Thyroid gland (tissue), 4 donors: ENCODE measurements at places on chromosomes 5 and 9. TPM values are rescaled to one million over a fixed set of nuclear protein-coding genes. Genes with fewer than 3 reads are reported as not detected.

DNA sequence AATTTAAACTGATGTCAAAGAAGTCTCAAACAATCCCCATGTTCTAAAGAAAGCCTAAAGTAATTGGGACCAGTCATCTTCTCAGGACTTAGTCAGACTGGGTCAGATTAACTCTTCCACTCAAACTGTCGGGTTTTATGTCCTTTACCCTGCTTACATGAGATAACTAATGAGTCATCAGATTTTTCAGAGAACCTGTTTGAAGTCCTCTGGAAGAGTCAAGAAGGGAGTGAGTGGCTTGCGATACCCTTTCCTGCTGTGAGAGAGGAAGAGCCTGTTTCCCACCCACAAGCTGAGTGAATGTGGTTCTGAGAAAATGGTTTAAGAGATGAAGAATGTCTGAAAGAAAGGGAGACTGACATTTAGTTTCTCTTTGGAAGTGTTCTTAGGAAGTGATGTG is 1866.7 kb upstream of the C9orf72 start:
- DNase-seq, result no peak

- peak; percentile 56 for DNase-seq
Observed at GRCh38 chr9:99016681-99017387, 73.1 kb downstream of the COL15A1 start.

GRCh38 chr5:143040622-143041021 is 270.4 kb downstream of the ARHGAP26 start:
- DNase-seq, result no peak

MEGF10 gene
- not detected for total RNA-seq

DNA sequence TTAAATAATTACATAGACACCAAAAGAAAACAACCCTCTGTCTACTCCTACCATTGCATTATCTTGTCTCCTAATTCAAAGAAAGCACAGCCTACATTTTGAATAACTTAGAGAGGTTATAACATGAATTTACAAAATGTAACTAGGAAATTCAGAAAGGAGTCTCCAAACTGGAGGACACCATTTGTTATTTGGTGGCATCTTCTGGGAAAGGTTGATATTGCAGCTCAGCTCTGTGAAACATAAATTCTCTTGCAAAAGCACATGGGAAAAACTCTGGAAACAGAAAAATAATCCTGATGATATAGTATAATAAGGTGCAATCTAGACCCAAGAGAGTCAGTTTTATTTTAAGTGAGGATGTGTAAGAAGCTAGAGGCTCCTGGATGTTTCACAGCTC is 215.3 kb downstream of the MLLT3 start:
- DNase-seq, result no peak

GRCh38 chr9:97593960-97594359 is 39.2 kb downstream of the TSTD2 start:
- DNase-seq, result no peak

GRCh38 chr9:92576175-92576574 is 40.4 kb upstream of the ECM2 start:
- no peak for DNase-seq

CKS2 gene
- 2.8 TPM for total RNA-seq
